ENCODE measurements at places on chromosomes 2 and 18.

GRCh38 chr18:70671889-70672565, 383.2 kb downstream of the SOCS6 start:
- no peak for DNase-seq

DNA sequence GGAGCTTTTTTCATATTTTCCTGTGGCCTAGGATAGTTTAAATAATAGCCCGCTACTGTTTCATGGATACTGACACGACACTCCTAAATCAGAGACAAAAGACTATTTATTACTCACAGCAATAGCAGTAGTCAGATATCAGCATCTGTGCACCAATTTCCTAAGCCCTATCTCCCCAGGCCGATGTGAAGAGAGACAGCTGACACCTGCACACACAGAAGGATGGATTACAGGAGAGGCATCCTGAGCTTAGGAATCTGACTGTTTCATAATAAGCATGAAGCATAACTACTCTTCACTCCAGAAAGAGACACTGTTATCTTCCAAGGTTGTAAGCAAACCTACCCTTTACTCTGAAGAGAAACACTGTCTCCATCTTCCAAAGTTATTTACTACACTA, 105.4 kb downstream of the ATL2 start:
- no peak for DNase-seq

- no peak for DNase-seq
Observed at GRCh38 chr2:164960159-164960558, 4.8 kb upstream of the SLC38A11 start.

- no peak for DNase-seq
Observed at GRCh38 chr2:1731447-1731962, 12.8 kb downstream of the PXDN start.

GRCh38 chr2:241064008-241064801, 37.9 kb downstream of the MTERF4 start:
- no peak for DNase-seq

- no peak for DNase-seq
Observed at GRCh38 chr2:164008752-164009151, 272.9 kb upstream of the FIGN start.

DNA sequence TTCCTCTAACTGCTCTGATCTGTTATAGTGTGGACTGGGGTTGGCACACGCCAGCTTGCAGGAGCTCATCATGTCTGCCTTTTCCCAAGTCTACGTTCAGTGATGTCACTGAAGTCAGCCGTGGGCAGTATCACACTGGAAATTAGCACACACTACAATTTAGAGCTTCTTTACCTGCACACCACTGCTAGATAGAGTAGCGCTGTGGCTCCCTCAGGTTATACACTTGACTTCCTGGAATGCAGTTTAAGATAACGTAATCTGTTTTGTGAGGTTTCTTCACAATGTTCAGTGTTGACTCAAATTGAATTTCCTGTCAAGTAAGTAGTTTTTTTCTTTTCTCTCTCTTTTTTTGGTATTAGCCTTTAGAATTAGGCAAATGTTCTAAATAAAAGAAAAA, 487.2 kb downstream of the DCDC2C start:
- no peak for DNase-seq

- no peak for DNase-seq
Observed at GRCh38 chr2:144475044-144475443, 44.9 kb downstream of the ZEB2 start.

- DNase-seq, result no peak
Observed at GRCh38 chr18:41932899-41933298, 22.1 kb upstream of the PIK3C3 start.

Measured in GM10248 (cell line).